ENCODE measurements at places on chromosomes 5 and 9.

- no peak for DNase-seq
Measured at GRCh38 chr9:93246111-93246510, 62.2 kb downstream of the WNK2 start.

DNA sequence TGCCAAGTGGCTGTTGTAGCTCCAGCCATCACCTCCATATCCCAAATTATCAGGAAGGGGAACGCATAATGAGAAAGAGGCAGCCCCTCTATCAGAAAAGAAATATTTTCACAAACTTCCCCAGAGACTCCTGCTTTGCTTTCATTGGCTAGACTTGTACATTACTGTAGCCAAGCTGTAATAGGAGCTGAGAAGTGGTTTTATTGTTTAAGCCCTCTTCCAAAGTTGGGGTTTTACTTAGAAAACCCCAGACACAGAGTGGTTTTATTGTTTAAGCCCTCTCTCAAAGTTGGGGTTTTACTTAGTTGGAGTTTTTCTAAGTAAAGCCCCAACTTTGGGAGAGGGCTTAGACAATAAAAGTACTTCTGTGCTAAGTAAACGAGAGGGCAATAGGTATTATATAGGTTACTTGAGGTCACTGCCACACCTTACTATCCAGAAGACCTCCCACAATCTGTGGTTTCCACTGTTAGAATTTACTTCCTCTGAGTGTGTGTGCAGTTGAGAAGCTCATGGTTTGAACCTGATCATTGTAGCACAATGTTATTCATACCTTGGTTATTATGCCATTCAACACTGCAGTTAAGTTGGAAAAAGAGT is 215.7 kb upstream of the OTULINL start:
- no peak for DNase-seq

GRCh38 chr5:150670948-150671310 is 9.9 kb downstream of the MYOZ3 start:
- DNase-seq: no peak

GRCh38 chr5:14665101-14665822 is 744 bp downstream of the OTULIN start:
- DNase-seq: no peak

DNA sequence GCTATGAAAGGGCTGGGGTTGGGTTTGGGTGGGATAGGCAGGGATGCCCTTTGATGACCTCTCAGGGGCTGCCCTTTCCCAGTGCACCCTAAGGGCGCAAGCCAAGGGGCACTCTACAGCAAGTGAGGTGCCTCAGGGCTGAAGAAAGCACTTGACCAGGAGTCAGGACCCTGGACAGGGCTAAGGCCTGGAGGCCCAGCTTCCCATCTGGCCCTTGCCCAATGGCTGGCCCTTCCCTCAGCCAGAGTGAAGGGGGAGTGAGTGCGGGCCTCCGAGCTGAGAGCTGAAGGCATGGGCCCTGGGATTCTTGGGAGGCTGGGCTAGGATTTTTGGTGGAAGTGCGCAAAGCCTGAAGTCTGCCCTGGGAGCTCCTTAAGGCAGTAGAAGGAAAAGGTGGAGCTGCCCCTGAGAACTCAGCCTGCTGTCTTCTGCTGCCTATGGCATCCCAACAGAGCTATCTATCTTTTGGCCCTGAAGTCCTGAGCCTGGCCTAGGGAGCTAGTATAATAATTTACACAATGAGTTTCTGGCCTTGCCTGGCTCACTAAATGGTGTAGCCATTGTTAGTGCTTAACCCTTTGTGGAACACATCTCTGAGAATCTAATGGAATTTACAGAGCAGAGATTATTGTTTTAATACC is 16.4 kb downstream of the JADE2 start:
- DNase-seq: no peak

All from activated gamma-delta T cell treated with anti-CD3 and anti-CD28 coated beads, Interleukin-2, amount 50 U/mL, for 16 hours (primary cell).